ENCODE measurements at places on chromosomes 2 and 18.

DNA sequence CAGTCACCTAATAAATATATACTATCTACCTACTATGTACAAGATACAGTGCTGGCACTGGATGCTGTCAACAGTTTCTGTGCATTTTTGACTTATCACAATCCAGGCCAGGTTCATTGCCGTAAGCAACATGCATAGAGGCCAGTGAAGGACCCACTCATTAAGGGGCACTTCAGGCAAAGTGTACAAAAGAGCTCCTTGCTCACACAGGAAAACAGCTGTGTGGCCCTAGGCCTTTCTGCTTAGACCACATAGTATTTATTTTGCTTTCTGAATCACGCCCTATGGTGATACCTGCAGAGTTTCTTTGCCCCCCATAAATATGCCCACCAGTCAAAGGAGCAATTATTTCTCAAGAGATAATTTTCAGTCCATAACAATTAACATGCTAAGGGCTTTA lies 39.6 kb upstream of the STAT4 start:
- no peak for DNase-seq

GRCh38 chr2:654896-655295 lies 22.3 kb downstream of the TMEM18 start:
- DNase-seq: no peak

GRCh38 chr2:65261676-65262075 lies 34.0 kb downstream of the ACTR2 start:
- DNase-seq: no peak

- no peak for DNase-seq
Measured at GRCh38 chr2:230636684-230637271, 75.9 kb upstream of the CAB39 start.

- no peak for DNase-seq
Measured at GRCh38 chr2:195520671-195521155, 136.3 kb upstream of the SLC39A10 start.

Data from GM04503 (cell line).